LHCN-M2 (cell line): ENCODE measurements at places on chromosomes 6 and 20.
A peak's percentile ranks its signal among the peaks of the same experiment; 100 is the strongest.

DNA sequence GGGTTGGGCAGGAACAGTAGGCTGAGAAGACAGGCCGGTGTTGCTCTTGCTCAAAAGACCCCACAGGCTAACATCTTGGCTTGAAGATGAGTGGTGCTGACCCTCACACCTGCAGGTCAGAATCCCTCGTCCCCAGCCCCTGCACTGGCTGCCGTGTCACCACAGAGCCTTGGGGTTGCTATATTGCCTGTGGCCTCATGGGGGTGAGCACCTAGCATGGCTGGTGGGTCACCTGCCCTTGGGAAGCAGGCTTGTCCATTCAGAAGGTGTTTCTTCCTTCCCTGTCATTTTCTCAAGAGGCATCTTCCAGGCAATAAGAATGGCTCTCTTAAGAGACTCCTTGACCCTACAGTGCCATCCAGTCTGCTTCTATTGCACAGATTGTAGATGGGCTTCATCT is 7.7 kb downstream of the SLC22A16 start:
- DNase-seq = no peak

DNA sequence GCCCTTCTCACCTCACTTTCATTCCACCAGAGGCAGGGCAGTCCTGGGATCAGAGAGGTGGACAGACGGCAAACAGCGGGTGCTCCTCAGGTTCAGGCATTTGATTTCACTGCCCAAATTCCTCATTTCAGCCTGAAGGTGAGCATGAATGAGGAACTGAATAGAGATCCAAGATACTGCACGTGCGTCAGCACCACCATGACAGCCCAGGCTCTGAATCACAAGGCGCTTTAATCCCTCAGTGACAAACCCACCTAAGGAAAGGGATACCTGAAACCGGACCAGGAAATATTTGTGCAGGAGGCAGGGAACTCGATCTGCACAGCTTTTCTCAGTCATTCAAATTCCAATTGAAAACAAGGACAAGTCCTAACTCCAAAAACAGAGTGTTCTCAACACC is 174.8 kb upstream of the HEY2 start:
- no peak for DNase-seq

DNA sequence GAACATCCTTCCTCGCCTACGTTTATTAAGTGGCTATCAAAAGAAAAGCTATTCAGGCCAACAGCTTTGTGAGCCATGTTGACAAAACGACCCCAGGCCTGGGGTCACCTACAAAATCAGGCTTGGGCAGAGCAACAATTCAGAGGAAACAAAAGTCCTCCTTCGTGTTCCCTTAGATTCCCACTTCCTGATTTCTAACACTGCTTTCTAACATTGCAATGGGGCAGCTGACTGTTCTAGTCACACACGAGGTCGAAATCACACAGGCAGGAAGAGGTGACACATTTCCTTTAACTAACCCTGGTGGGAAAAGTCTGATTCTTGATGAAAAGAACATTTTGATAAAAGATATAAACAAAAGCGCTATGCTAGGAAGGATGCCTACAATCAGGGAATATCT is 31.9 kb downstream of the WDR27 start:
- peak; percentile 53 for DNase-seq

- no peak for DNase-seq
Observed at GRCh38 chr20:24872291-24873024, 76.6 kb upstream of the CST7 start.

DNA sequence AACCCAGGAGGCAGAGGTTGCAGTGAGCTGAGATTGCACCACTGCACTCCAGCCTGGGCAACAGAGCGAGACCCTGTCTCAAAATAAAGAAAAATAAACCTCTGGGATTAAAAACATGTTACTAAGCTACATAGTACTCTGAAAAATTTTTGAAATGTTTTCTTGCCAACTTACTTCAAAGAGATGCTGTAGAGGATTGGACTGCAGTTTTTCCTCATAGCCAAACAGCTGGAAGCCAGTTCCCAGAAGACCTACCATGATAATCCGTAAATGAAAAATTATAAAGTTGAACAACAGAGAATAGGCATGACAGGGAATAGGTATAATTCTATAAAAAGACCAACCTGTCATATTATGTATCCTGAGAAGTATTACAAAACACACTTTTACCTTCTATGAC is 48.0 kb downstream of the RARS2 start:
- DNase-seq = no peak

GRCh38 chr20:8512003-8512402 is 379.9 kb downstream of the PLCB1 start:
- DNase-seq = no peak

DNA sequence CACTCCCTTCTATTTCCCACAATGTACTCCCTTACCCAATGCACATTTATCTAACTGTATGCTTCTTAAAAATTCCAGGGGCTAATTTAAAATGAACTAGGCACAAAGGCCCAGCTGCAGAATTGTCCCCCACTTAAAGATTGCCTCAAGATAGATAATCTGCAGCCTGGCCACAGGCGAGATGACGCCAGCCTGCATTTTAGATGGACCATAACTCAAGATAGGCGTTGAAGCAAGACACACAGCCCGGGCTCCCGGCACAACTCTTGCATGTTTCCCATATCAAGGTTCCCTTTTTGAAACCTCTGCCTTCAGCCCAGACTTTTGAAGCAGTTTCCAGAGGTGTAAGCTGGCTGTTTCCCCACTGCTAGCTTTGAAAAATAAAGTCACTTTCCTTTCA is 3.2 kb upstream of the REPS1 start:
- DNase-seq = no peak

- DNase-seq = no peak
Observed at GRCh38 chr6:255751-256083, 36.6 kb upstream of the DUSP22 start.

- DNase-seq = peak; percentile 38
Observed at GRCh38 chr20:1108437-1108920, 9.9 kb upstream of the PSMF1 start.

GRCh38 chr6:7894262-7895124 is 16.1 kb downstream of the TXNDC5 start:
- no peak for DNase-seq

- DNase-seq = no peak
Observed at GRCh38 chr6:14344486-14344885, 226.9 kb downstream of the CD83 start.

DNA sequence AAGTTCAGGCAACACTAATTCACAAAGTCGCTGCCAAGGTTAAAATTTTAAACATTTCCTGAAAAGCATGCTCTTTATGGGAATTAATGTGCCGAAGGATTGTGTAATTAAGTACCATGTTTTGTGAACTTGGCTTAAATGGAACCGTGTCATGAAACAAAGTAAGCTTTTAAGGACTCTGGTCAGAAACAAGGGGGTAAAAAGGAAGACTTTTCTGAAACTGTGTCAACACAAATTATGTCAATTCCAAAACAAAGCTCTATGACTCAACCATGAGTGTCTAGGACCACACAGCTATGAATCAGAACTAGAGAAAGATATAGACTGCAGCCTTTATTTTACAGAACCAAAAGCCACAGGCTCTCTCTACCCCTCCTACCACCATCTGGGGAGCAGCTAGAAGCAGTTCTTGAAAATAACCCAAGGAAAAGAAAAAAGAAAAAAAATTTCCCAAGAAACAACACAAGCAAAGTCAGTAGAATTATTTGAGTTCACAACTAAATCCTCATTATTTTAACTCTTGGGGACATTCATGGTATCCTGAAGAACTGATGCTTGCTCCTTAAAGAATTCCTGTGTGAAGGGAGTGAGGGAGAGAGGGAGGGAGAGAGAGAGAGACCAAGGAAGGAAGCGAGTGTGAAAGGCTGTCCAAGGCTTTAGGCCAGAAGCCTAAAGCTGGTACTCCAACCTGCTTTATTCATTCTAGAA is 81.9 kb downstream of the ZMYND8 start:
- DNase-seq = peak; percentile 95

DNA sequence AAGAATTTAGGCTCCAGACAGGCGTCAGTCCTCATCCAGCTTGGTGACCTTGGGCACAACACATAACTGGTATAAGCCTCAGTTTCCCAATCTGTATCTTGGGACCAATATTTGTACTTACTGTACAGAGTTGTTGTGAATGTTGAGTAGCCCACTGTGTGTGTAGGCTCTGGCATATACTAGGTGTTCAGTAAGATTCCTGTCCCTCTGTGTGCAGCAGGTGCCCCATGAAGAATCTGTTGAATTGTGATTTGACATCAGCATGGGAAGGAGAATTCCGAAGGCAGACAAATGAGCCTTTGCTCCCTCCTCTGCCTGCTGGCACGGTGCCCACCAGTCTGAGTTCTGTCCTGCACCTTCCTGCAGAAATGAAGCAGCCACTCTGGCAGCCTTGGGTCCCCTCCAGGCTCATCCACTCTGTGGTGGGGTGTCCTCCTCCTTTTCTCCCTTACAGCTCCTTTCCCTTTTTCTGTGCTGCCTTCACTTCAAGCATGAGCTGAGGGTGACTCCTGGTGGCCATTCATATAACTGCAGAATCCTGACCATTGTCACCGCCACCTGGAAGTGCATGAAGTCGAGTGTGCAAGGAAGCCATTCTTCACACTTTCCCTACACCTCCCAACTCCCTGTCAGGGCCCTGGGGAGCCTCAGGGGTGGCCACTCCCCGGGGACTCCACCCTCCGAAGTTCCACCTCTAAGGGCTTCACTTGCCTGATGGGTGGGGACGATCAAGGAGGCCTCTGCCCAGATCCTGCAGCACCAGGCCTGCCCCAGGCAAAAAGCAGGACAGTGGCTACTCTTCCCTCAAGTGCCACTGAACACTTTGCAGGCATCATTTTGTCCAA is 48.2 kb downstream of the MRPL14 start:
- DNase-seq = peak; percentile 64

GRCh38 chr6:54719131-54719530 is 127.4 kb upstream of the FAM83B start:
- DNase-seq = no peak

DNA sequence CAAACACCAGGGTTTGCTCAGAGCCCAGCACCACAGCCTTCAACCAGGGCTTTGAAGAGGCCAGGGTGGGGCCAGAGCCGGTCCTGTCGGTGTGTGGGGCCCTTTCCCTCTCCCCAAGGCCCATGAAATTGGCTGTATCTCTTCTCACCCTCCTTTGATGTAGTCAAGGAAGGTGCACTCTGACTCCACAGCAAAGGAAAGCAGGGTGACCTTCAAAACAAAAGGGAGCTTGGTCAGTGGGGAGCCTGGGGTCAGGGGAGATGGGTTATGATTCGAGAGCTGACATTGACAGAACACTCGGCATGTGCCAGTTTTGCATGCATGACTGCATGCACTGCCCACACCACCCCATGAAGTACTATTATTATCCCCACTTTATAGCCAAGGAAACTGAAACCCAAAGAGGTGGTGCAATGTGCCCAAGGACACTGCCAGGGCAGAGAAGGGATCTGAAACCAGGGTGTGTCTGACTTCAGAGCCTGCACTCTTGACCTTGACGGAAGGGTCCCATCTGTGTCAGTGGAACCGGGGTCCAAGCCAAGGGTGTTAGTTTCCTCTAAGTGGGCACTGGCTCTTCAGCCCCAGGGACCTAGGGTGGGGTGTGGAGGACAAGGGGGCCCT is 55.4 kb downstream of the RAB44 start:
- no peak for DNase-seq

DNA sequence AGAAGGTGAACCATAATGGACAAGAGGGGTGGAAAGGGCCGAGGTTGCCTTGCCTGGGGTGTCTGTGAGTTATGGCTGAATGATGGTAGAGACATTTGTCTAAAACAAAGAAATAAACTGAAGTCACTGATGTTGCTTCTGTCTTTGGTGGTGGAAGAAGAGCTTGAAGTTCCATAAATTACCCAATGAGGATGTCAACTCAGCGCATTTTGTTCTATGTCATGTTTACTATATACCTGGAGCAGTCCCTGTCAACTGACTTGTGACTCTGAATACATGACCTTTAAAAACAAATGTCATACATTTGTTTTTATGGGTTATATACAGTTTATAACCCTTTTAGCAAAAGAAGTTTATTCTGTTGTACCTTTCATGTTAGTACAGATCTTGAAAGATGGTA is 2.0 kb downstream of the EFHC1 start:
- DNase-seq = no peak

- DNase-seq = no peak
Observed at GRCh38 chr6:170098428-170099170, 192.3 kb downstream of the DLL1 start.

- DNase-seq = no peak
Observed at GRCh38 chr6:49666480-49666879, 29.8 kb upstream of the RHAG start.

GRCh38 chr6:99016355-99016754 is 68.6 kb upstream of the FBXL4 start:
- DNase-seq = peak; percentile 82

GRCh38 chr6:33993091-33993490 is 152.8 kb downstream of the GRM4 start:
- no peak for DNase-seq

DNA sequence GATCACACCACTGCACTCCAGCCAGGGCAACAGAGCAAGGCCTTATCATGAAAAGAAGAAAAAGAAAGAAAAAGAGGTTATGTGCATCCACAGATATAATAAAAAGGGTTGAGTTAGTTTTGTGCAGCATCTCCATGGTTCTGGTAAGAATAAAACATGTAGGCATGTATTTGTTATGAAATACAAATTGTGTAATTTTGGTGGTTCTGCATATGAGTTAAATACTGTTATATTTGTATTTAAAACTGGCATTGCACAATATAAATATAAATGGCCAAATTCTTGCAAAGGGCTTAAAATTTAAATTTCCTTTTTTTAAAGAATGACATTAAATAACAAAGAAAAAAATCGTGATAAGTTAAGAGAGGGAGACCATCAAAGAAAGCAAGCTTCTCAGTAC is 159.1 kb upstream of the PREP start:
- no peak for DNase-seq

- no peak for DNase-seq
Observed at GRCh38 chr6:56250266-56250665, 2.9 kb upstream of the COL21A1 start.

GRCh38 chr6:81265106-81265505 is 487.4 kb downstream of the TENT5A start:
- peak; percentile 86 for DNase-seq

- no peak for DNase-seq
Observed at GRCh38 chr6:166488076-166488685, 98.3 kb downstream of the RAMACL start.

- peak; percentile 5 for DNase-seq
Observed at GRCh38 chr6:104754788-104755409, 104.8 kb downstream of the HACE1 start.

DNA sequence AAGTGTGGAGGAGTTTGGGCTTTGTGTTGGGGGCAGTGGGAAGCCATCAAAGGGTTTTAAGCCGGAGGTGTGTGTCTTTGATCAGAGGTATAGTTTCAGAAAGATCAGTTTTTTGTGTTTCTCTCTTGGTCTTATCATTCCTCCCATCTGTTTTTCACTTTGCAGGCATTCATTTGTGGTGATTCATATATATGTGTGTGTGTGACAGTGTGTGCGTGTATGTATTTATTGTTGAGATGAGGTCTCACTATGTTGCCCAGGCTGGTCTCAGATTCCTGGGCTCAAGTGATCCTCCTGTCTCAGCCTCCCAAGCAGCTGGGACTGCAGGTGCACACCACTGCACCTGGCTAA is 11.1 kb upstream of the SERINC3 start:
- DNase-seq = peak; percentile 18

DNA sequence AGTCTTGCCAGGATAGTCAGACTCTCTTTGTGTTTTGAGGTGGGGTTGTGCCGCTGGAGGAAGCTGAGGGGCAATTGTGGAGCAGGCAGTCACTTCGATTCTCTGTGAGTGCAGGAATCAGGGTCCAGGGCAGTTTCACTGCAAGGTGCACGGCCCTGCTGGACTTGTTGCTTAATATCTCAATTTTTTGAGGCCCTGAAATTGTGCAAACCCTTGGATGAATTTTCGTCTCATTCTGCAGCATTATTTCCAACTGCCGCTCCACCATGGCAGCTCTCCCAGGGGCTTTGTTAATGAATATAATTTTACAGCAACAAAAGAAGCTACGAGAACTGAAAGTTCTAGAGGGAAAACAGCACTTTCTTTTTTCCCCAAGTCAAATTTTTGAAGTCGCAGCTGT is 531.9 kb downstream of the QKI start:
- DNase-seq = no peak
